ENCODE measurements at places on chromosomes 13 and 19.

DNA sequence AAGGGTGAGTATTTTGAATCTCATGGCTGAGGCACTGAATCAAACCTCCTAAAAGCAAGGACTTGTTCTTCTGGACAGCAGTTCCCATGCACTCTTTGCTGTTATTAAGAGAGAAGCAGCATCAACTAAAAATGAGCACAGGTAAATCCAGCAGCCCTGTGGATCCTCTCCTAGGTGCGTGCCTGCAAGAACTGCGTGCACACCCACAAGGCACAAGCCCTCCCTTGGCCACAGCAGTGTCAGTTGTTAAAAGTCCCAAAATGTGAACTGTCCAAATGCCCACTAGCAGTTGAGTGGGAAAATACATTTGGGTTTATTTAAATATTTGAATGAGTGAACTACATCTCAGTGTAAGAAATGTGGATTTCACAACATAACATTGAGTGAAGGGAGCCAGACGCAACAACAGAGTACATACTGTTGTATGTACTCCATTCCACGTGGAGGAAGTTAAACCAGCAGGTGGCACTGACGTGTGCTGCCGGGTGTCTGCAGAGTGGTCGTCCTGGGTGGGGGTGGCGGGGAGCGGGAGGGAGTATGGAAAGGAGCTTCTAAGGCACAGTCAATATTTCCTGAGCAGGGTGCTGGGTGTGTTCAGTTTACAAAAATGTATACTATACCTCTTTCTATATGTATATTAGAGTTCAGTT, 266.4 kb downstream of the NALCN start:
- DNase-seq: no peak

DNA sequence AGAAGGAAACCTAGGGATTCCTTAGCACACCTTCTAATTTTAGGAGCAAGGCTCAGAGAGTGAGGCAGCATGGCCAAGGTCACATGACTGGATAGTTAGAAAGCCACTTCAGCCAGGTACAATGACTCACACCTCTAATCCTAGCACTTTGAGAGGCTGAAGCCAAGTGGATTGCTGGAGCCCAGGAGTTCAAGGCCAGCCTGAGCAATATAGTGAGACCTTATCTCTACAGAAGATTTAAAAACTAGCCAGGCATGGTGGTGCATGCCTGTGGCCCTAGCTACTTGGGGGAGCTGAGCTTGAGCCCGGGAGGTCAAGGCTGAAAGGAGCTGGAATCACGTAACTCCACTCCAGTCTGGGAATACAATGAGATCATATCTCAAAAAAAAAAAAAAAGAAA, 69.2 kb downstream of the TEX26 start:
- DNase-seq: no peak

DNA sequence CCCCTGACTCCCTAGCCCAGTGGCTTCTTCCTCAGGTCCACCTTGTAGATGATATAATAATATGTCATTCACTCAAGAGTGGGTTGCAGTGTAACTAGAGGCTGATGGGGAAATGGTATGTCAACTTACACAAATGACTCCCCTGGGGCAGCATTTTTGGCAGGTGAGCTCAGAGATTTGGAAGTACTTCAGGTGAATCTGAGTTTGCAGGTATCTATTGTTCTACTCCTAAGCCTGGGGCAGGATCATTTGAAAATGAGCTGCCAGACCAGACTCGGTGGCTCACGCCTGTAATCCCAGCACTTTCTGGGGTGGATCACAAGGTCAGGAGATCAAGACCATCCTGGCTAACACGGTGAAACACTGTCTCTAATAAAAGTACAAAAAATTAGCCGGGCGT, 11.6 kb upstream of the CNMD start:
- DNase-seq: no peak

DNA sequence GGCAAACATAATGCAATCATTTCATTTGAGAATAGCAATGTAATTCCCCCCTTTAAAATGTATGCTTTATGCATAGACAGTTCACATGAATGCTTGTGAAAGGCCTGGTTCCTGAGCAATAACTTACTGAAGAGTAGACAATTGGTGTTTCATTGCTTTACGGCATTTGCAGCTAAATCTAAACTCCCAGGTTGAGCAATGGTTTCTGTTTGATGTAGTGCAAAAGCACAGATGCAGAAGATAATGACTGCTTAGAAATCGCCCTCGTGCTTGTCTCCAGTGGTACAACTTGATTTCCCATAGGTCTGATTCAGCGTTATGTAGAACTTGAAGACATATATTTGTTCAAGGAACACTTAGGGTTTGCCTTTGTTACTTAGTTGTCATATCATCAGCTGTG, 1018.3 kb downstream of the DIAPH3 start:
- DNase-seq: no peak

DNA sequence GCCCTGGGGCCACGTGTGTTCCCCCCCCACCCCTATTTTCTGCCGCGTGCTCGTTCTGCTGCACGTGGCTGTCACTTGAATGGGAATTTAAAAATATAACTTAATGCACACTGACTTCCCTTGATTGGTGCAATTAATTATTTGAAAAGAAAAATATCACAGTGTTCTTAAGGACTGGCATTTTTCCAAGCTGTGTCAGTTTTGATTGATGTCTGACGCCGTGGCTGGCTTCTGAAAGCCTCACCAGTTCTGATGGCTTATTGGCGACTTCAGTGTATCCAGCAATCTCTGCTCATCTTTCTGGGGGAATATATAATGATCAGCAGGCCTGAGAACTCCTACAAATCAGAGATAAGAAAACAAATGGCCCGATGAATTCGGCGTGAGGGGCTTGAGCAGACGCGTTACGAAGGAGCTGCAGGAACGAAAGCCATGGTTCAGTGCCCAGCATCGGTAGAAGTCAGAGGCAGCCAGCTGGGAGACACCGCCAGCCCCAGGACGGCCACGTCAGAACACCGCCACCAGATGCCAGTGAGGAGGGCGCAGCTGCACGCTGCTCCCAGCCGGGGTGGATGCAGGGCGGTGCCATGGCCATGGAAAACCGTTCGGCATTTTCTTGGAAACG, 111.2 kb downstream of the KDM4B start:
- no peak for DNase-seq

DNA sequence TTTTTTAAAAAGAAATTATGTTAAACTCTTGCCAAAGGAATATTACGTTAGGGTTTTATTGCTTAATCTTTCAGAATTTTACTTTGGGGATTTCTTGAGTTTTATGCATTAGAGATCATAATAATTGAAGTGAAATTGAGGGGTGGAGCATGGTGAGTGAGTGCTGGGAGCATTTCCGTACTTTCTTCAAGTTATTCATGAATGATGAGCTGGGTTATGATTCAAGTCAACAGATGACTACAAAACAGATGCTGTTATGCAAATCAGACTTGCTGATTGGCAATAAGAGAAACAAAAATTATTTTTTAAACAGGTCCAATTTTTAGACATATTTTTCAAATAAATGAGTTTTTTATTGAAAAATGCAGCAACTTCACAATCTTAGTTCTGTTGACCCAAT, 504.2 kb downstream of the DCT start:
- DNase-seq: no peak

Measured in activated CD4-positive, CD25-positive, alpha-beta regulatory T cell treated with anti-CD3 and anti-CD28 coated beads, Interleukin-2, amount 50 U/mL, for 16 hours (primary cell).